Adrenal gland (tissue), 19 donors: ENCODE measurements at places on chromosomes 2 and 18. TPM values are rescaled to one million over a fixed set of nuclear protein-coding genes. Genes with fewer than 3 reads are reported as not detected.

DNA sequence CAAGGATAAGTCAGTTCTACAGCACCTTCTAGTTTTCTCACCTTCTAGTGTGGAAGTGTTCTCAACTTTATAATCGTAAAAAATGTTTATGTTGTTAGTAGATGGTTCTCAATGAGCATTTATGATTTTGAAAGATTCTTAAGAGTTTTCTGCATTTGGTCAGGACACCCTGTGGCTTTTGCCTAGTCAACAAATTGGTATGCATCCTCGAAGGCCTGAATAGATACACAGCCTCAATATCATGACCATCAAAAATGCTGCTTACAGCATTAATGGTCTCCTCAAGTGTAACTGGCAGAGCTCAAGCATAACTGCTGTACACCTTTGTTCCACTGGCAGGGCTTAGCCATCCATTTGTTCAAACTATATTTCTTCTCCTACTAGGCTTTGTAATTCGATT, 96.7 kb downstream of the CRACDL start:
- H3K36me3 ChIP-seq: no peaks in the 10 kb centered on the region
- H3K4me3 ChIP-seq: no peak overlapping the region
- no peak for DNase-seq

GRCh38 chr18:32812342-32812741, 39.5 kb upstream of the KLHL14 start:
- DNase-seq: no peak
- H3K36me3 ChIP-seq: no peaks in the 10 kb centered on the region
- no peak overlapping the region for H3K27ac ChIP-seq
- no peak overlapping the region for H3K4me3 ChIP-seq

GRCh38 chr2:862731-863466, 87.8 kb upstream of the SNTG2 start:
- no peak overlapping the region for H3K27ac ChIP-seq
- H3K27me3 ChIP-seq: no peaks in the 10 kb centered on the region
- DNase-seq: no peak
- no peaks in the 10 kb centered on the region for H3K36me3 ChIP-seq
- H3K4me3 ChIP-seq: no peak overlapping the region
- H3K4me1 ChIP-seq: no peaks in the 10 kb centered on the region

DNA sequence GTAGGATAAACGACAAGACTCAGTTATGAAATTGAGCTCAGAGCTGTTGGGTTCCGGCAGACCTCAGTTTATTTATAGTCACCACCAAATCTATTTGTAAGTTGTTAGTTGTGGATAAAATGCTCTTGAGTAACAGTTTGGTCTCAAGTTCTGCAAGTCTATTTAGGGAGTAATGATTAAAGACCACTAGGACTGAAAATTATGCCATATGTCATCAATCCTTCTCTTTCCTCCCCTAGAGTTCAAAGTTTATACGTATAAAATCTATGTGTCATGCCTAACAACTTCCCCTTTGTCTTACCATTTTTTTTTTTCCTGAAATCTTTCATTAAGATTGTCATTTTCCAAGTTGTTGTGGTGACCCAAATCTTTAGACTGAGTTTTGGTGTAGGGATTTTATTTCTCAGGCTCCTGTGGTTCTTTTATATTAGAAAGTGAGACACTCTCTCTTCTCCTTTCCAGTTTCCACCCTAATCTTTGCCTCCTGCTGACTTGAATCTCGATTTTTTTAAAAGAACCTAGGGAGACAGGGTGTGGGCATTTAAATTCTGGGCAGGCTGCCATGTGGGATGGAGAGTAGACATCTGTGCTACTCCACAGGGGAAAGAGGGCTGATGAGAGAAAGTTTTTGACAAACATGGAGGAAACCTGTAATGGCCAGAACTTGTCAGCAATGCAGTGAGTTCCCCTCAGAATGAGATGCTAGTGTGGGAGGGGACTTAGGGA, 51.0 kb downstream of the LAMA3 start:
- no peak for DNase-seq
- no peak overlapping the region for H3K27ac ChIP-seq
- H3K4me1 ChIP-seq: no peaks in the 10 kb centered on the region
- no peaks in the 10 kb centered on the region for H3K36me3 ChIP-seq
- H3K4me3 ChIP-seq: no peak overlapping the region

MOGAT1 gene
- total RNA-seq: not detected

ATP6V1B1 gene
- not detected for total RNA-seq

DUSP19 gene
- total RNA-seq: 5.8 TPM

ESPNL gene
- 1.4 TPM for total RNA-seq

KYNU gene
- 14.5 TPM for total RNA-seq

MAP4K4 gene
- total RNA-seq: 20.6 TPM
